CD4-positive, alpha-beta T cell (primary cell): ENCODE measurements at places on chromosomes 7 and 10.

GRCh38 chr10:120701381-120701780 is 149.8 kb upstream of the WDR11 start:
- no peak for DNase-seq

GRCh38 chr10:85045046-85045445 is 716.7 kb downstream of the CCSER2 start:
- DNase-seq, result no peak

DNA sequence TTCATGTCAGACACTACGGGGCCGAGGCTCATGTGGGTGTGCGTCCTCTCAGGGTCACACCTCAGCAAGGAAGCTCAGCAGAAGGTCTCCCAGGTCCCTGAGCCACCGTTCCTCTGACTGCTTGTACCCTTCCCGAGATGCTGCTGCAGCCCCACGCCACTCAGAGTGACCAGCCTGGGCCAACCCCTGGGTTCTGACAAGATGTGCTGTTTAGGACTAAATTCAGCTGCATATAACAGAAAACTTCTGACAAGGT is 512.5 kb downstream of the DNAJB6 start:
- DNase-seq, result no peak

DNA sequence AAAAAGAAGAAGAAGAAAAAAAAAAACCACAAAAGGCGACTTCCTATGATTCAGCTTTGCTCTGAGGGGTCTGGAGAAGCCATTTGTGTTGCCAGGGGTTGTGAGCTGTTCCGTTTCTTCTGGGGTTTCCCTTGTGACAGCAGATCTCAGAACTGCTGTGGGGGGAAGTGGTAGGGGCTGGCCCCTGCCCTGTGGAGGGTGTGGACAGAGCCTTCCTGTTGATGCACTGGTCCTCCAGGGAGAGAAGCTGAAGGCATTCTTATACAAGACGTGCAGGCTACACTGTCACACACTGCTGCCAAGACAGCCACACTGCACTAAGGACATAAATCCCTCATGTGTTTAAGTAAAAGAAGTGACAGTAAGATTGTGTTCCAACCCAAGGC is 17.3 kb upstream of the CSGALNACT2 start:
- DNase-seq, result peak; percentile 12

DNA sequence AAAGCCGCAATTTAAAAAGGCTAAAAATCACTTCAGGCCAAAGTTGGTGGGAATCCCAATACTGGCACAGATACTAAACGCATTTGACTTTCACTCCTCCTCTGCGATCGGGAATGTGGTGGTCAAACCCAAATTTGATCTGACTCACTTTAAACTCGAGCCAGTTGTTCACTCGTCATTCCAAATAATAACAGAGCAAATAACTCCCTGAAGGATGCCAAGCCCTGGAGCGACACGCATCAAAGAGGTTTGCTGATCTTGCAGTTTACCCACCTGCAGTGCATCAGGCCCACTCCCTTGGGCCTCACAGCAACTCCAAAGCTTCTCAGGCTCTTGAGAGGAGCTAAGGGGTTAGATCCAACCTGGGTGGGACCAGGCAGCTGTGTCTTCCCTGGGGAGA is 12.2 kb downstream of the PTN start:
- no peak for DNase-seq

DNA sequence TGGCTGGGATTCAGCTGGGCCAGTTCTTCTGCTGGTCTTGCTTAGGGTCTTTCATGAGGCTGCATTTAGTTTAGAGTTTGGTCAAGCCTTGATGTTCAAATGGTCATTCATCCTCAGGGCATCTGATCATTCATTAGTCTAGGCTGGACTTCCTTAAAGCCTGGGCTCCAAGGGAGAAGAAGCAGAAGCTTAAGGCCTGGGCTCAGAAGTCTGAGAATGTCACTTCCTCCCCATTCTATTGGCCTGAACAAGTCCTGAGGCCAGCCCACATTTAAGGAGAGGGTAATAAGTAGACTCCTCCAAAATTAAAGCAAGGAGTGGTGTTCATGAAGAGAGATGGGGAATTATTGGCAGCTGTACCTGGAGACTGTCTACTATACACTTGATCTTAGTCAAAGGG is 193.2 kb upstream of the HABP2 start:
- no peak for DNase-seq

- DNase-seq, result no peak
Observed at GRCh38 chr7:100865372-100865911, 1.7 kb upstream of the TRIP6 start.

GRCh38 chr7:50696810-50697582 is 85.7 kb downstream of the GRB10 start:
- DNase-seq, result peak; percentile 10

DNA sequence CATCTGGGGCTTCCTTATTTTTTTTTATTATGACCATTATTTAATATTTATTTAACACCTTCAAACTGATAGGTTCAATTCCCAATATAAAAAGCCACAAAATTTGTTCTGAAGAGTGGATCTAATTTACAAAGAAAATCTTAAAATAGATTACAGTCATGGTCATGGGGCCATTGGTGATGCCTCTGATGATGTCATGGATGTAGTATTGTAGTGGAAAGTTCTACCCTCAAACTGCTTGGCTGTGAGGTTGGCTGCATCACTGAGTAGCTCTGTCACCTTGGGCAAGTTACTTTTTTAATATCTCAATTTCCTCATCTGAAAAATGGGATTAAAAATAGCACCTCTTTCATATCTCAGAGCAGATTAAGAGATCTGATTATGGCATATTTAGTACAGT is 128.5 kb downstream of the DKK1 start:
- no peak for DNase-seq

DNA sequence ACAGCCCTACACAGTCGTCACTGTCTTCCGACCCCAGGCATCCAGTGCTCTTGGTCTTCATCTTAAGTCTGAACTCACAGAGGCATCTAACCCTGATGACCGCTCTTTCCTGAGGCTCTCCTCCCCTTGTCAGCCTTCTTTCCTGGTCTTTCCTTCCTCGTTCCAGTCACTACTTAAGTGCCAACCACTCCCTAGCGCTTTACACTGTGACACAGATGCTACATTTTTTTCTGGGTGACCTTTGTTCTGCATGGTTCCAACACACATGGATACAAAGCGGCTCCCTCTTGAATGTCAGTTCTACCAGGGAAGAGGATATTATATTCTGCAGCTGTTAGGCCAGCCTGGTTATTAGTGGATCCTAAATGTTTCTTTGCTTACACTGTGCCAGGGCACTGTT is 12.7 kb downstream of the YWHAG start:
- no peak for DNase-seq

- peak; percentile 74 for DNase-seq
Observed at GRCh38 chr10:132023092-132023811, 41.5 kb upstream of the BNIP3 start.

DNA sequence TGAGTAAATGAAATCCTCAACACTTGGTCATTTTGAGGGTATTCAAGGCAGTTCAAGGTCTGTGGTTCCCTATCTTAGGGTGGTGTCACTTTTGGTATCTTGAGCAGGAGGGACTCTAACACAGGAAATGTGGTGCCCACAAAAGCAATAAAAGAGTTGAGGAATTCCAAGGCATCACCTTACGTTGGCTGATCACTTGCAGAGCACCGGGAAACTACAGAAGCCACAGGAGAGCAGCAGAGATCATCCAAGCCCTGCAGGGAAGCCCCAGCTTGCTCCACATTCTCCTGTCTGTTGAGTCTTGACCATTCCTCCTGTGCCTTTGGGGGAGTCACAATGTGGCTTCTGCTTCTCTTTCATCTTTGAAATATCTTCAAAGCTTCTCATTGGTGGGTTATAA is 565.8 kb upstream of the ADARB2 start:
- no peak for DNase-seq

DNA sequence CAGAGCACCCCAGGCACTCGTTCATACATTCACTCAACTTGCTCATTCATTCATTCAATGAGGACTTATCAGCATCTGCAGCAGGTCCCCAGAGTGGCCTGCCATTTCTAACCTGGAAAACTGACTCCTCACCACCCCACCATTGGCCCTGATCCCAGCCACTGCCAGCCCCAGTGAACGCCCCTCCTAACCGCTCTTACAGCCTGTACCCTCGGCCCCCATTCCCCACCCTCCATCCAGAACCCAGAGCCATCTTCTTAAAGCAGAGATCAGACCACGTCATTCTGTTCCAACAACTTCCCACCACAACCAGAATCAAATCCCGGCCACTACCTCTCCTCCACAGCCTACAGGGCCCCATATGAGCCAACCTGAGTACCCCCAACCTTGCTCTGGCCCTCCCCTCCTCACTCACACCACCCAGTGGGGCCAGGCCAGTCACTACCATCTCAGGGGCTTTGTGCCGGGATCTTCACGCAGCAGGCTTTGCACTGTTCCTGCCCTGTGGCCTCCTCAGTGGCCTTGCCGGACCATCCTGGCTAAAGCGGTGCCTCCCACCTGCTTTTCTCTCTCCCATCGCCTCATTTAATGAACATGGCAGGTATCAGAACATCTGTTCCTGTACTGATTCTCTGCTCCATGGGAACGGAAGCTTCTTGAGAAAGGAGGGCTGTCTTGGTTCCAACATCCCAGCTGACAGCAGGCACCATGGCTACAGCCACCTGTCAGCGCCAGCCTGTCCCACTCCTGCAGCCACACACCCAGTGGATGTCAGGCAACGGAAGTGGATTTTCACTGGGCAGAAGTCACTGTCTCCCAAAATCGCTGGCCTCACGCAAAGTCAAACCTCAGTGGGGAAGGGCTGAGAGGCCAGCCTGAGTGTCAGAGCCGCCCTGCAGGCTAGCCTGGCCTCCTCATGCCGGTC is 45.4 kb downstream of the FAM53B start:
- no peak for DNase-seq

GRCh38 chr10:132632091-132632561 is 94.5 kb downstream of the INPP5A start:
- DNase-seq, result no peak

GRCh38 chr7:148664324-148664723 is 34.4 kb upstream of the CUL1 start:
- DNase-seq, result no peak

- no peak for DNase-seq
Observed at GRCh38 chr10:114151486-114151885, 22.5 kb downstream of the CCDC186 start.

- no peak for DNase-seq
Observed at GRCh38 chr10:114084215-114084614, 40.5 kb downstream of the ADRB1 start.

GRCh38 chr10:45425621-45426563 is 51.9 kb downstream of the ALOX5 start:
- DNase-seq, result no peak

- no peak for DNase-seq
Observed at GRCh38 chr7:128758553-128758952, 17.0 kb downstream of the OPN1SW start.

DNA sequence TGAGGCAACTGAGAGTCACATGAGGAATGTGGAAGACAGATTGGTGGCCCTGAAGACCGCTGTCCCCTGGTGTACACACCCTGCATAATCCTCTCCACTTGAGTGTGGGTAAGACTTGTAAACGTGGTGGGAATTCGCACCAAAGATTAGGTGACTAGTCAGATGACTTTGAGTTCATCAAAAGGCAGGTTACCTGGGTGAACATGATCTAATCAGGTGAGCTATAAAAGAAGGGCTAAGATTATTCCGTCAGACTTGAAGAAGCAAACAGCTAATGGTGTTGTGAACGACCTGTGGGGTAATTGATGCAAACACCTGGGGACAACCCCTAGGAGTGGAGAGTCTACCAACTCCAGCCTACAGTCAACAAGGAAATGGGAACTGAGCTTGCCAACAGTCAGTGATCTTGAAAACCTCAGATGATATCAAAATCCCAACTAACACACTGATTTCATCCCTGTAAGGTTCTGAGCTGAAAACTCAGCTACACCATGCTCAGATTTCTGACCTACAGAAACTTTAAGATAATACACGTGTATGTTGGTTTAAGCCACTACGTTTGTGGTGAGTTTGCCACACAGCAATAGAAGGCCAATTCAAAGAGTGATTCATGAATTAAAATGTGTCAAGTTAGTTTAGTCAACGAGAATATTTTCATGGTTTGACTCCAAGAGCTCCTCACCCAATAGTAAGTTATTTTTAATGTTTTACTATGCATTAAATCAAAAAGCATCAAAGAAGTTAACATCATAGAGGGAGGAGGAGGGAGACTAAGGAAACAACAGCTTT is 16.7 kb downstream of the PRTFDC1 start:
- no peak for DNase-seq

DNA sequence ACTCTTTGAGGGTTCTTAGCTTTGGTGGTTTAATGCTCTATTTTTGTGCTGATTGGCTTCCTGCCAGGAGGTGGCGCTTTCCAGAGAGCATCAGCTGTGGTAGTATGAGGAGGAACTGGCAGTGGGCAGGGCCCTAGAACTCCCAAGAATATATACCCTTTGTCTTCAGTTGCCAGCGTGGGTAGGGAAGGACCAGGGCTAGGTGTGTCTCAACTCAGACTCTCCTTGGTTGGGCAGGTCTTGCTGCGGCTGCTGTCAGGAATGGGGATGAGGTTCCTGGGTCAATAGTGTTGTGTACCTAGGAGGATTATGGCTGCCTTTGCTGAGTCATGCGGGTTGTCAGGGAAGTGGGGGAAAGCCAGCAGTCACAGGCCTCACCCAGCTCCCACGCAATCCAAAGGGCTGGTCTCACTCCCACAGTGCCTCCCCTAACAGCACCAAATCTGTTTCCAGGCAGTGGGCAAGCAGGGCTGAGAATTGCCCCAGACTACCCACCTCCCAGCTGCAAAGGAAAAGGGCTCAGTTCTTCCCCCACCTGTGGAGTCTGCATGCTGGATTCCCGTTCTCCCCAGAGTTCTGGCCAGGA is 191.5 kb downstream of the PHTF2 start:
- peak; percentile 5 for DNase-seq

DNA sequence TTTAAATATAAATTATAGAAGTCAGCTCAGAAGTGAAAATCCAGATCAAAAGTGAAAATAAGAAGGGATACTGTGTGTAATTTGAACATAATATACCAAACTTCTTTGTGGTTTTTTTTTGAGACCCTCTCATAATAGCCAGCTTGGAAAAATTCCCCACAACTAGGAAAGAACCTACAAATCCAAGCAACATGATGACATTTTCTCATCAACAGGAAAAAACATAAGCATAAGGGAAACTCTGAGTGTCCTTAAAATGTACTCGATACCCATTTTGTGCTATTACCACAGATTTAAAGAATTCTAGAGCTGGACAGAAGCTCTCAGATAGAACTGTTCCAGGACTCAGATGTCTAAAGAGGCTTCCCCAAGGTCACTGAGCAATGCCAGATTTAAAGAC is 214.8 kb upstream of the KLF14 start:
- DNase-seq, result no peak

- no peak for DNase-seq
Observed at GRCh38 chr10:27225011-27225590, 15.5 kb downstream of the ACBD5 start.

GRCh38 chr10:7532723-7533498 is 122.1 kb upstream of the SFMBT2 start:
- no peak for DNase-seq

- no peak for DNase-seq
Observed at GRCh38 chr10:103804871-103805270, 50.5 kb downstream of the SH3PXD2A start.

- DNase-seq, result no peak
Observed at GRCh38 chr10:34405611-34406462, 409.3 kb downstream of the PARD3 start.

- DNase-seq, result peak; percentile 6
Observed at GRCh38 chr7:84194484-84195271, at the start of gene SEMA3A. Gene SEMA3A, minus strand, starts transcription at chr7:84194789. Its CDS starts 203 bp downstream, at chr7:84194586.
